ENCODE measurements at places on chromosomes 6 and 20. TPM values are rescaled to one million over a fixed set of nuclear protein-coding genes. Genes with fewer than 3 reads are reported as not detected.

PGC gene
- 1.7 TPM for total RNA-seq

TRIM15 gene
- total RNA-seq: 47.3 TPM

KCNK16 gene
- total RNA-seq: not detected

PNPLA1 gene
- 0.35 TPM for total RNA-seq

SMIM26 gene
- 67.9 TPM for total RNA-seq

DNA sequence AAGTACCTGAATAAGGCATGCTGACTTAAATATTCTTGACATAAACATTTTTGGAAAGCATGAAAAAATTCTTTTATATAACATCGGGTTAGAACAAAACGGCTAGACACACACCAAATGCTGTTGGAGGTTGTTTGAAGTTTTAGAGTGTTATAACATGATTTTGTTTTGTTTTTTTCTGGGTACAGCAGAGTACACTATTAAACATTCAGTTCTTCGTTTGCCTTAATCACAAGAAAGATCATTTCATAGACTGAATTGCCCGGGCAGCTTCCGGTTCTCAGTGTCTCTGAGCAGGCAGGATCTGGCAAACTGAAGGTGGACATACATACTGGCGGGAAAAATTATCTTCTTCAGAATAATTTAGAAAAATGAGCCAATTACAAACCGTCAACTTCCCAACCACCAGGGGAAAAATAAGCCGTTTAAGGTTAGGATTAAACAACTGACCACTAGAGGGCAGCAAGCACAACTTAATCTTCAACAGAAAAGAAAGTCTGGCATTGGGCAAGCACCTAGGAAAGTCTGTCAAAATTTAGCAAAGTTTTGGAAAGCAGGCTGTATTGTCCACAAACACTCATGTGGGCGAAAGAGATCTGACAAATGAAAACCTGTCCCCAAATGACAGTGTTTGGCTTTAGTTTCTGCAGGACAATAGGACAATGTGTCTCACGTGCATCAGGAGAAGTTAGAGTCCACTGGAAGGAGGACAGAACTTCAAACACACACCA lies 15.0 kb downstream of the ZNF217 start:
- H3K27ac ChIP-seq: peak overlapping the region; percentile 68
- DNase-seq: peak; percentile 84
- H3K27me3 ChIP-seq: no peaks in the 10 kb centered on the region

- peaks cover 6% of the 10 kb centered on the region for H3K4me1 ChIP-seq
- peak; percentile 67 for DNase-seq
- peak overlapping the region; percentile 20 for H3K27ac ChIP-seq
- no peak overlapping the region for H3K4me3 ChIP-seq
- no peaks in the 10 kb centered on the region for H3K36me3 ChIP-seq
- H3K27me3 ChIP-seq: no peaks in the 10 kb centered on the region
Observed at GRCh38 chr6:6758915-6759654, 170.6 kb downstream of the LY86 start.

GRCh38 chr20:36246401-36246800 lies 10.1 kb downstream of the AAR2 start:
- H3K27me3 ChIP-seq: no peaks in the 10 kb centered on the region
- H3K36me3 ChIP-seq: peaks cover 13% of the 10 kb centered on the region
- no peak overlapping the region for H3K4me3 ChIP-seq
- H3K4me1 ChIP-seq: no peaks in the 10 kb centered on the region

- no peaks in the 10 kb centered on the region for H3K36me3 ChIP-seq
- H3K27ac ChIP-seq: no peak overlapping the region
- no peaks in the 10 kb centered on the region for H3K27me3 ChIP-seq
- DNase-seq: no peak
- no peak overlapping the region for H3K4me3 ChIP-seq
Observed at GRCh38 chr6:86916393-86916792, 20.9 kb upstream of the HTR1E start.

GRCh38 chr6:38088829-38089228 lies 269.3 kb downstream of the ZFAND3 start:
- H3K27me3 ChIP-seq: no peaks in the 10 kb centered on the region
- no peak overlapping the region for H3K4me3 ChIP-seq
- no peak overlapping the region for H3K27ac ChIP-seq

GRCh38 chr20:12968472-12968871 lies 40.3 kb upstream of the SPTLC3 start:
- H3K4me3 ChIP-seq: no peak overlapping the region
- no peaks in the 10 kb centered on the region for H3K27me3 ChIP-seq
- no peak for DNase-seq
- no peak overlapping the region for H3K27ac ChIP-seq

DNA sequence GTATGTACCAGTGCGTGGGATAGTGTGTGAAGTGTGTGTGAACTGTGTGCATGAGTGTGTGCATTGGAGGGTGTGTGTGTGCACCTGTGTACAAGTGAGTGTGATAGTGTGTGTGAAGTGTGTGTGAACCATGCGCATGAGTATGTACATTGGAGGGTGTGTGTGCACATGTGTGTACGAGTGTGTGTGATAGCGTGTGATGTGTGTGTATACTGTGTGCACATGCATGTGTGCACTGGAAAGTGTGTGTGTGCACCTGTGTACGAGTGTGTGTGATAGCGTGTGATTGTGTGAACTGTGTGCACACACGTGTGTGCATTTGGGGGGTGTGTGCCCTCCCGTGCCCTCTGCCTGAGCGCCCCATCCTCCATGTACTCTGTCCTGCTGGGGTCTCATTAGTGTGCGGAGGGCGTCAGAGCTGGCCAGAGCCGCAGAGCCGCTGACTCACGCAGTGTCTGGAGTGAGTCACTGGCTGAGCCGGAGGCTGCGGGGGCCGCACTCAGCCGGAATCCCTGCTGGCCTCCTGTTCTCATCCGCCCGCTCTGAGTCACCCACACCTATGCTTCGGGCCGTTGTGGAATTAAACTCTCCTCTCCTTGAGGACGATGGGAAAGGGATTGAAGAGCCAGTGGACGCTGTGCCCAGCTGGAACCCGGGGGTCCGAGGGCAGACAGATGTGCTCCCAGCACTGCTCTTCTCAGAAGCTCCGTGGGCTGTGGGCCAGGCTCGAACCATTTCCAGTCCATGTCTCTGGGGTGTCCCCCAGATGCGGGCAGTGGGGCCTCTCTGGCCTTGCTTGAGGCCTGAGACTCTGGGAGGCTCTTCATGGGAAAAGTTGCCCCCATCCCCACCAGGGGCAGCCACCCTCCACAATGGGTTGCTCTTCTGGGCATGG lies 27.3 kb upstream of the STX16 start:
- no peaks in the 10 kb centered on the region for H3K36me3 ChIP-seq
- no peaks in the 10 kb centered on the region for H3K27me3 ChIP-seq
- H3K27ac ChIP-seq: no peak overlapping the region
- DNase-seq: no peak
- no peaks in the 10 kb centered on the region for H3K4me1 ChIP-seq
- no peak overlapping the region for H3K4me3 ChIP-seq

GRCh38 chr20:62686869-62687830 lies 21.5 kb upstream of the NTSR1 start:
- DNase-seq: no peak
- H3K27me3 ChIP-seq: no peaks in the 10 kb centered on the region
- no peak overlapping the region for H3K4me3 ChIP-seq
- H3K36me3 ChIP-seq: no peaks in the 10 kb centered on the region

DNA sequence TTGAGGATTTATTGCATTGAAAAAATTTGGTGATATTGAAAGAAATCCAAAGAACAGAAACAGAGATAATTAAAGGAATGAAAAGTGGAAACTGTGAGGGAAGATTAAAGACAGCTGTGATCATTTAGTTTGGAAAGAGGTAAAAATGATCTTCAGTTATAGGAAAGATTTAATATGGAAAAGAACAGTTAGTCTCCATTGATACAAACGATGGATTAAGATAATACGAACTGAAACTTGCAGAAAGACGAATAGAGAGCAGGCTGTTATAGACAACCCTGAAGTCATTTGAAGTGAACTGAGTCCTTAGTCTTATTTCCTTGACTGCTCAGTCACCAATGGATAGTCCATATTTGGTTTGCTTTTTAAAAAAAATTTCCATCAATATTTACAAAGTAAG lies 360.0 kb downstream of the NKAIN2 start:
- no peaks in the 10 kb centered on the region for H3K27me3 ChIP-seq
- no peak overlapping the region for H3K27ac ChIP-seq
- DNase-seq: no peak
- no peak overlapping the region for H3K4me3 ChIP-seq

DNA sequence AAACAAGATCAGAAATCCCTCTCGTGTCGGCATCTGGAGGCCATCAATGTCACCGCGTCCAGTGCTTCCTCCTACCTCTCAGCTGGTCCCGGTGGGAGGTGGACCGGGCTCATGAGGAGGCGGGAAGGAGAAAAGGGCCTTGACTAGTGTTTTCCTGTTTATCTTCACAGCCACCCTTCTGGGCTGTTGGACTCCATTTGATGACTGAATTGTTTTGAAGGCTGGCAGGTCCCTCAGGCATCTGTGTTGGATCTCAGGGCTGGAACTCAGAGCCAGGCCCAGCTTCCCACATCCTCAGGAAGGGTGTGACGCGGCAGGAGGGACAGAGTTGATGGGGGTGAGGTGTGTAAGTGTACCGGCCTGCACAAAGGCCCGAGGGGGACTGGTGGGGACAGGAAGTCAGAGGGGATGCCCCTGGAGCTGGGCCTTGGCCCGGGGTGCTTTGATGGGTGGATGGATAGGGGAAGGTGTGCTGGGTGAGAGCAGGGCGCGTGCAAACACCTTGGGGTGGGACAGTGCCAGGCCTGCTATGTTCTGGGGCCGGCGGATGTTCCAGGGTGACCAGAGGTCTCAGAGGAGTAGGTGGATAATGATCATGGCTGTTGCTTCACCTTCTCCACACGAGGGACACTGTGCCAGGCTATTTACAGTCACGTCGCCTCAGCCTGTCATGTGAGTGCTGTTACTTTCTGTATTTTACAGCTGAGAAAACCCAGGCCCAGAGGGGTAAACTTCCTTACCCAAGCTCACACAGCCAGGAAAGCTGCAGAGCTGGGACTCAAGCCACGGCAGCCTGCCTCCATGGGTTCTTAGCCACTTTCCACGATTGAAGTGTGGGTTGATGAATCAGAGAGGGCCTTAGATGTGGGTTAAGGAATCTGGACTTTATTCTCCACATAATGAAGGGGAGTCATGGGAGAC lies 17.9 kb upstream of the CHMP4B start:
- DNase-seq: no peak
- H3K27me3 ChIP-seq: no peaks in the 10 kb centered on the region
- H3K36me3 ChIP-seq: no peaks in the 10 kb centered on the region
- no peak overlapping the region for H3K27ac ChIP-seq
- no peak overlapping the region for H3K4me3 ChIP-seq

- no peak overlapping the region for H3K4me3 ChIP-seq
- H3K27me3 ChIP-seq: no peaks in the 10 kb centered on the region
- no peaks in the 10 kb centered on the region for H3K36me3 ChIP-seq
- no peak for DNase-seq
Observed at GRCh38 chr20:60316476-60317158, 358.4 kb downstream of the CDH26 start.

- no peaks in the 10 kb centered on the region for H3K4me1 ChIP-seq
- no peak for DNase-seq
- H3K27me3 ChIP-seq: no peaks in the 10 kb centered on the region
- H3K27ac ChIP-seq: no peak overlapping the region
- H3K36me3 ChIP-seq: no peaks in the 10 kb centered on the region
Observed at GRCh38 chr6:145453376-145453775, 281.9 kb downstream of the EPM2A start.

DNA sequence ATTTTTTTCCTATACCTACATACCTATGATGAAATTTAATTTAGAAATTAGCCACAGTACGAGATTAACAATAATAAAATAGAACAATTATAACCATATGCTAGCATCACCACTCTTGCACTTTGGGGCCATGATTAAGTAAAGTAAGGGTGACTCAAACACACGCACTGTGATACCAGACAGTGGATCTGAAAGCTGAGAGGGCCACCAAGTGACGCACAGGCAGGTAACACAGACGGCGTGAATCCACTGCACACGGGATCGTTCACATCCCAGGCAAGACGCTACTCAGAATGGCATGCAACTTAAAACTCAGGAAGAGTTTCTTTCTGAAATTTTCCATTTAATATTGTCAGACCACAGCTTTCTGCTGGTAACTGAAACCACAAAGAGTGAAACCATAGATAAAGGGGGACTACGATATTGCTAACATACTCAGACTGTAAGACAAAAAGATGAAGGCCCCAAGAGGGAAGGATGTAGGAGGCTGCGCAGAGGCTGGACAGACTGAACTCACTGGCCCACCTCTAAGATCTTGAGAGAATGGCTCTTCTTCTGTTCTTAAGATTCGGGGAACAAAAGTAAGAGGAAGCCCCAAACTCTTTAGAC lies 17.9 kb downstream of the RRBP1 start:
- no peaks in the 10 kb centered on the region for H3K27me3 ChIP-seq
- no peak overlapping the region for H3K27ac ChIP-seq
- no peaks in the 10 kb centered on the region for H3K36me3 ChIP-seq
- H3K4me3 ChIP-seq: no peak overlapping the region

- H3K27me3 ChIP-seq: no peaks in the 10 kb centered on the region
- peaks cover 31% of the 10 kb centered on the region for H3K36me3 ChIP-seq
- no peak overlapping the region for H3K4me3 ChIP-seq
- H3K27ac ChIP-seq: peak overlapping the region; percentile 38
- H3K4me1 ChIP-seq: peaks cover 19% of the 10 kb centered on the region
- peak; percentile 86 for DNase-seq
Observed at GRCh38 chr6:36682328-36683144, 4.0 kb downstream of the CDKN1A start.

- no peak overlapping the region for H3K27ac ChIP-seq
- no peaks in the 10 kb centered on the region for H3K27me3 ChIP-seq
- H3K36me3 ChIP-seq: no peaks in the 10 kb centered on the region
Observed at GRCh38 chr6:41462033-41462432, 84.1 kb upstream of the FOXP4 start.

DNA sequence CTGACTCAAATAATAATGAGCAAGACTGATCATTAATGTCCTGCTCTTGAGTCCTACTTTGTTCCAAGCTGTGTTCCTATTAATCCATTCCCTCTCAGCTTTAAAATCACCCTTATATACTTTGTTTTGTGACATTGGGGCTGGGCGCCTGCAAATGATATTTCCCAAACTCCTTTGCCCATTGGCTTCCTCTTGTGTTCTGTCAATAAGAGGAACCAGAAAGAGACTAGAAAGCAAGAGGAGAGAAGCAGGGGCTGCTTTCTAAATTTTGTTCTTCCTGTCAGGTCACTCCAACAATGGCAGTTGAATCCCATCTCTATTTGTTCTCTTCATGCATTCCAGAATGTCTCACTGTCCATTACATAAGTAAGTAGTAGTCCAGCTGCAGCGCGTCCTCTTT lies 21.6 kb upstream of the TRIM27 start:
- no peaks in the 10 kb centered on the region for H3K36me3 ChIP-seq
- no peaks in the 10 kb centered on the region for H3K4me1 ChIP-seq
- H3K27me3 ChIP-seq: no peaks in the 10 kb centered on the region
- no peak for DNase-seq

- no peaks in the 10 kb centered on the region for H3K36me3 ChIP-seq
- peak overlapping the region; percentile 44 for H3K27ac ChIP-seq
- no peaks in the 10 kb centered on the region for H3K4me1 ChIP-seq
- no peaks in the 10 kb centered on the region for H3K27me3 ChIP-seq
- DNase-seq: no peak
- H3K4me3 ChIP-seq: no peak overlapping the region
Observed at GRCh38 chr20:1810926-1811620, 84.1 kb upstream of the SIRPA start.

- H3K27me3 ChIP-seq: no peaks in the 10 kb centered on the region
- H3K27ac ChIP-seq: no peak overlapping the region
- no peaks in the 10 kb centered on the region for H3K4me1 ChIP-seq
- H3K36me3 ChIP-seq: no peaks in the 10 kb centered on the region
- DNase-seq: no peak
Observed at GRCh38 chr20:51480507-51481270, 61.8 kb downstream of the NFATC2 start.

GRCh38 chr6:34154668-34155447 lies 9.0 kb upstream of the GRM4 start:
- H3K27ac ChIP-seq: no peak overlapping the region
- peaks cover 12% of the 10 kb centered on the region for H3K27me3 ChIP-seq
- peak; percentile 48 for DNase-seq
- no peaks in the 10 kb centered on the region for H3K36me3 ChIP-seq
